Right ventricle myocardium inferior (tissue), 1 donor: ENCODE measurements at places on chromosomes 5 and 9. TPM values are rescaled to one million over a fixed set of nuclear protein-coding genes. Genes with fewer than 3 reads are reported as not detected.

DNA sequence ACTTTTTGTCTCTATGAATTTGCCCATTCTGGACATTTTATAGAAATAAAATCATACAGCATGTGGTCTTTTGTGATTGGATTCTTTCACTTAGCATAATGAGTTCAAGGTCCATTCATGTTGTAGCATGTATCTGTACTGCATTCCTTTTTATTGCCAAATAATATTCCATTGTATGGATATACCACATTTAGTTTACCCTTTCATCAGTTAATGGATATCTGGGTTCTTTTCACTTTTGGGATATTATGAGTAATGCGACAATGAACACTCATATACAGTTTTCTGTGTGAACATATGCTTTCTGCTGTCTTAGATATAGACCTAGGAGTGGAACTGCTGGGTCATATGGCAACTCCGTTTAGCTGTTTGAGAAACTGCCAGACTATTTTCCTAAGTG, 41.3 kb upstream of the MAST4 start:
- no peak for DNase-seq

DNA sequence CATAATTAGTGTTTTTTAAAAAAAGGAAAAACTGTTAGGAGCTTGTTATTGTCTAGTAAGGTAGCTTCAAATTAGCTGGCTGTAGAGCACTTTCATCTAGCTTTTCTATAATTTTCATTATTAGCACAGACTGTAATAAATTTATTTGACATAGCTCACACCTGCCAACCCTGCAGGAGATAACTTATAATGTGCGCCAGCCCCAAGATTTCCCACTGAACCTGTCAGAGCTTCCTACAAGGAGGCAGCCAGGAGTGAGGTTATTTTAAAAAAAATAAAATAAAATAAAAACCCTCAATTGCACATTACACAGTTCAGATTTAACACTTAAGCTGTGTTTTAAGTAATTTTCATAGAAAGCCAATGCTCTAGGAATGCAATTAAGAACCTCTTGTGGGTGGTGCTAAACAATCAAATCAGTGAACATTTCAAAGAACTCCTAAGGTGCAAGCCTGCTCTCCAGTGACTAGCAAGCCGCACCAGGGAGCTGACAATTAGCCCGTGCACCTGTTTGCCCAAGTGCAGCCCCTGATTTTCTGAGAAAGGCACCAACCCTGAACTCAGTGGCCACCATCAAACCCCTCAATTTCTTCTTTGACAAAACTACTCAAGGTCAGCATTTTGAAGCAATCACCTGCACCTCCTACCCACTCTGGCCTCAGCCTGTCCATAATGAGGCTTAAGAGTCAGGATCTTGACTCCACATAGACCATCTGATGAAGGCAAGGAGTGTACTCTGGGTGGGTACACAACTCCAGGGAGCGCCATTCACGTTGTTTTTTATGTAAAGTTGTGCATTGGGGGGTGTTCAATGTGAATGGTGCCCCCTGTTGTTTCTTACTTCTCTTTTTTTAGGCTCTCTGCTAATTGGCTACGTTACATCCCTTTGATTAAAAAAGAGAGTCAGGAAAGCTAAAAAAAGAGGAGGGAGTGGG, 385.3 kb upstream of the WWC1 start:
- DNase-seq, result no peak

- DNase-seq, result no peak
Measured at GRCh38 chr9:27157097-27157496, 48.1 kb downstream of the TEK start.

DNA sequence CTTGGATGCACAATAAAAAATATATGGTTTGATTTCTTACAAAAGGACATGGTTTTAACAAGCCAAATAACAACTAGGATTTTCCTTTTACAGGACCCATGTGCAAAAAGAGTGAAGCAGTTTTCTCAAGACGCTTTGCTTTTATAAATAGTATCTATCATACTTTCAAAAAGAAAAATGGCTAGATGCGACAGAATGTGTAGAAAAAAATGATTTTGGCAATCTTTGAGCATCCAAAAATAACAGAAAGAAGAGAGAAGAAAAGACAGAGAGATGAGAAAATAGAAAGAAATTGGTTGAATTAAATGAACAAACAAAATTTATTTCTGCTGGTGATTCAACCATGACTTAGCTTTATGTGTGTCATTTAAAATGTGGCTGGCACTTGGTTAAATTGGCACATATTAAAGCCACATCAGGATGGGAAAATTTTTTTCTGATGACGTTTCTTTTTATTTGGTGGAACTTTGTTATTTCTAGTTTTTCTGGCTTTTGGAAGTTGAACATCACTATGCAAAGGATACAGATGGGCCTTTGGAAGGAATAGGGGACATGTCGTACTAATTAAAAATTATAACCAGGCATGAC, 35.6 kb upstream of the NREP start:
- DNase-seq, result no peak

- DNase-seq, result no peak
Measured at GRCh38 chr5:172985596-172985995, 2.0 kb downstream of the ATP6V0E1 start.

GRCh38 chr5:132474881-132475496, 15.6 kb downstream of the IRF1 start:
- no peak for DNase-seq

- DNase-seq, result no peak
Measured at GRCh38 chr9:20625003-20625349, 2.7 kb upstream of the MLLT3 start.

- no peak for DNase-seq
Measured at GRCh38 chr5:146721073-146721815, 157.3 kb downstream of the PPP2R2B start.

DNA sequence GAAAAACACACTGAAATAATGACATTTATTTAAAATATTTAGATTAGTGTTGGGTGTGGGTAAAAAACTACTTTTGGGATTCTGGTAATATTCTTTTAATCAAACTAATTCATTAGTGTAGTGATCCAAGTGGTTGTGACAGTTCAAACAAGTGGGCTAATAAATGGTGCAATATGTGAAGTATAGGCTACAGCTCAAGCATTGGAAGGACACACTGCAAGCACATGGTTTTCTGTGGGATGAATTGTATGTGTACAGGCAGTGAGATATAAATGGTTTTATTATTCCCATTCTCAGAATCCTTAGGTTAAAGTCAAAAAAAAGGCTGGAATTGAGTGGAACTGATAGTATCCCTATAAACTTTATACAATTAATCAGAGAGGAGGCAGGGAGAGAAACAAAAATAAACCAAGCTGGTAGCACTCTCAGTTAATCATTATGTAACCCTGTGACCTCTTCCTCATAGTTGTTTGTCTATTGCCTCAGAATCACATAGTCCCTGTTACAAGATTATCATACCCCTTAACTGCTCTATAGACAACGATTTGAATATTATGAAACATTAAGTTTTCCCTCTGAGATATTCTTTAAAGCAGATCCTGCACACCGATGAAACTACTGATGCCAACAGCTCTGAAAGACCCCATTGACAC, 1755.4 kb upstream of the ACO1 start:
- no peak for DNase-seq

- DNase-seq, result no peak
Measured at GRCh38 chr9:38415856-38416255, 8.4 kb downstream of the IGFBPL1 start.

- DNase-seq, result no peak
Measured at GRCh38 chr5:11072568-11072967, 311.5 kb upstream of the DAP start.

The CD72 gene
- 0.89 TPM for total RNA-seq

DNA sequence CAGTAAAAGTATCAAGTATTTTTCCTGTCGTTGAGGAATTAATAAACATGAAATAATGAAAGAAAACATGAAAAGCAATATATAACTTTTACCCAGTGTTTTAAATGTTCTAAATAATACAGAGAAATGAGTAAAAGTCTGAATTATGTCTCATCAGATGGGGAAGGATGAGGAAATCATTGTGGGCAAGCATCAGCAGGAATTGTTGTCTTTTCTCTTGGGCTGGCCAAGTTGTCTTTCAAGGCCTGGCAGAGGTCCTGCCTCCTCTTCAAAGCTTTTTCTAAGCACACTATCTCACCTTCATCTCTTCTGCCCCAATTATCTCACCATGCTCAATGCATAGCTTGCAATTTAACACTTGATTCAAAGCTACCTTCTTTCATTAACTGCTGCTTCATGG, 41.9 kb downstream of the MOCS2 start:
- no peak for DNase-seq

The PCDHB7 gene
- total RNA-seq, result 0.87 TPM

DNA sequence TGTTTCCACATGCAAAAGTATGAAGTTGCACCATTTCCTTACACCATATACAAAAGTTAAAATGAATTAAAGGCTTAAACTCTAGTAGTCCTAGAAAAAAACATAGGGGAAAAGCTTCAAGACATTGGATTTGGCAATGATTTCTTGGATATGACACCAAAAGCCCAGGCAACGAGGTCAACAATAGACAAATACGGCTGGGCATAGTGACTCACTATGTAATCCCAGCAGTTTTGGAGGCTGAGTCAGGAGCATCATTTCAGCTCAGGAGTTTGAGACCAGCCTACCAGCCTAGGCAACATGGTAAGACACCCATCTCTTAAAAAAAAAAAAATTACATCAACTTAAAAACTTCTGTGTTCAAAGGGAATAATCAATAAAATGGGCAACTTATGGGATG, 30.9 kb upstream of the SREK1 start:
- DNase-seq, result no peak
